NCI-H345 (cell line): ENCODE measurements at places on chromosomes 3 and 15.

GRCh38 chr15:78374436-78375393 is 34.6 kb downstream of the CRABP1 start:
- no peak for DNase-seq

DNA sequence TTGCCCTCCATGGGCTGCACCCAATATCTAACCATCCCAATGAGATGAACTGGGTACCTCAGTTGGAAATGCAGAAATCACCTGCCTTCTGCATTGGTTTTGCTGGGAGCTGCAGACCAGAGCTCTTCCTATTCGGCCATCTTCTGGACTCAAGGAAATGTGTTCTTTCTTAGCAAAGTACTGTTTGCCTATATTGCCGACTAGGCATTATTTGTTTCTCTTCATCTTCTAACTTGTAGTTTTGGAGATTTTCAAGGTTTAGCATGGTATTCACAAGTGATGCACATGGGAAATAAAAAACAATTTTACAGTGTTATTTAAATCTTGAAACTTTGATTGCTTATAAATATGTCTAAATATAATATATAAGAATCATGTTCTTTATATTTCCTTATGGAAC is 377.8 kb upstream of the POU1F1 start:
- DNase-seq = no peak

DNA sequence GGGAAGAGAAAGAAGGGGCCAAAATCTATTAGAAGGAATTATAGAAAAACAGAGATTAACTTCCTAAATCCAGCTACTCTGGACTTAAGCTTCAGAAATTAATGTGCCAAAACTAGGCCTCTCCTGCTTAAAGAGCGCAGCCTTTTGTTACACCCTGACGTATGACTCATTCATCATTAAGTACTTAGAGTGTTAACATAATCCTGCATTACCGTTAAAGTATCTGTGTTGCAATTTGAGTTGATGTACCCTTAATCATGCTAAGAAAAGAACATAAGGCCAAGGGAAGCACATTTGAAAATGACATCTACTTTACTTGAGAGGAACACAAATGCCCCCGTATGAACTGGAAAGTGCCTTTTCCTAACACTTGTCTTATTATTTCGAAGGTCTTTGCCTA is 7.9 kb downstream of the HTR3D start:
- no peak for DNase-seq

DNA sequence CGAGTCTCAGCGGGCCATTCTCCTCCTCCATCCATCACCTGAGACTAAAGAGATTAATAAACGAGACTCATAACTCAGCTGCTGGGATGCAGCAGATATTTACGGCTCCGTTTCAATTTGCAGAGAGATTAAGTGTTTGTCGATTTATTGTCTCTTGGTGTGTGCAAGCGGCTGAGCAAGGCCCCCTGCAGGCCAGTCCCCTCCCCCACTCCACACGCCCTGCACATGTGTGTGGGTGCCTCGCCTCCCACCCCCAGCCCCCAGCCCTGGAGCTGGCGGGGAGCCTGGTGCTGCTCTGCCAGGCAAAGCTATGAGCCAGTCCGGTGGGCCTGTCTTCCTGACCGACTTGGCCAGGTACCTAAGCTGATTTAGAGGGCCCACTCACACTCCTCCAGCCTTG is 63.0 kb downstream of the CYP11A1 start:
- DNase-seq = peak; percentile 63

GRCh38 chr3:130894986-130895280 is 1.0 kb downstream of the ATP2C1 start:
- DNase-seq = no peak

DNA sequence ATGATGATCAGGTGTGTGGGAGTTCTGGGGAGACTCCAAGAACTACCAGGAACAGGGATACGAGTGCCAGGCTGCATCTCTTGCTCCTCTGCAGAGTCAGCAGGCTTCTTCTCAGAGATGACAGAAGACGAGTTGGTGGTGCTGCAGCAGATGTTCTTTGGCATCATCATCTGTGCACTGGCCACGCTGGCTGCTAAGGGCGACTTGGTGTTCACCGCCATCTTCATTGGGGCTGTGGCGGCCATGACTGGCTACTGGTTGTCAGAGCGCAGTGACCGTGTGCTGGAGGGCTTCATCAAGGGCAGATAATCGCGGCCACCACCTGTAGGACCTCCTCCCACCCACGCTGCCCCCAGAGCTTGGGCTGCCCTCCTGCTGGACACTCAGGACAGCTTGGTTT is 7.9 kb downstream of the PRRT3 start:
- no peak for DNase-seq

DNA sequence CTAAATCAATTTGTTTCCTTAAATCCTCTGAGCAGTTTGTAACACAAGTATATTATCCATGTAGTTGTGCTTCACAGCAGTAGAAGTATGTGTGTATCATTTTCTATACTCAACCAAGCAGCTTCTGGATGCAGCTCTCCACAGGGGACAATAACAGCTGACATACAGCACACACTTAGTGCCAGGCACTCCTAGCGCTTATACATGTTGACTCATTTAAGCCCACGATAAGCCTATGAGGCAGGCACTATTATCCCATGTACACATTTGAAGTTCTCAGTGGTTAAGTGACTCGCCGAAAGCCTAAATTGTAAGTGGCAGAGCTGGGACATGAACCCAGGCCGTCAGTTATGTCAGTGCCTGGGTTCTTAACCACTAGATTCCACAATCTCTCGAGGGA is 20.3 kb upstream of the LPP start:
- no peak for DNase-seq
